BE2C (cell line): ENCODE measurements at places on chromosomes 7 and 10.

DNA sequence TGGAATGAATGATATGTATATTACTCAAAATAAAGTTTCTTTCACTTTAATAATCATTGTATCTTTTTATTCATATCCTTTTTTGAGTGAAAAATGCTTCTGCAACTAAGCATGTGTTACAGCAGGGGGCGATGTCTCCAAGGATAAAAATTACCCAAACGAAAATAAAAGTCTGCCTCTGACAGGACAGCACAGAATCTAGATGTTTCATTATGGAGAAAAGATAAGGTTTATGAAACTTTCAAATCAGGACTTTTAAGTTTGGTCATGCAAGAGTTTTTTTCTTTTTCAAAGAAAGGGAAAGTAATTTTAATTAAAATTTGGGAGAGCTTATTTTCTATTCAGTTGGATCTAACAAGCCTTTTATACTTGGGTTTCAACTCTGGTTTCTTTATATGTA, 48.4 kb downstream of the TES start:
- DNase-seq: peak; percentile 25

DNA sequence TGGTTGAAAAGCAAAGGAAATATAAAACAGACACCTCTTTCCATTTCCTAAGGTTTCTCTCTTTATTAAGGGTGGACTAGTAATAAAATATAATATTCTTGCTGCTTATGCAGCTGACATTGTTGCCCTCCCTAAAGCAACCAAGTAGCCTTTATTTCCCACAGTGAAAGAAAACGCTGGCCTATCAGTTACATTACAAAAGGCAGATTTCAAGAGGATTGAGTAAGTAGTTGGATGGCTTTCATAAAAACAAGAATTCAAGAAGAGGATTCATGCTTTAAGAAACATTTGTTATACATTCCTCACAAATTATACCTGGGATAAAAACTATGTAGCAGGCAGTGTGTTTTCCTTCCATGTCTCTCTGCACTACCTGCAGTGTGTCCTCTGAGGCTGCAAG, 154.4 kb upstream of the LANCL2 start:
- no peak for DNase-seq

- no peak for DNase-seq
These were observed 1111.3 kb downstream of the TYW1 start for GRCh38 chr7:68107968-68108367.

- DNase-seq: no peak
These were observed 64.5 kb downstream of the RAMP3 start for GRCh38 chr7:45221896-45222604.

DNA sequence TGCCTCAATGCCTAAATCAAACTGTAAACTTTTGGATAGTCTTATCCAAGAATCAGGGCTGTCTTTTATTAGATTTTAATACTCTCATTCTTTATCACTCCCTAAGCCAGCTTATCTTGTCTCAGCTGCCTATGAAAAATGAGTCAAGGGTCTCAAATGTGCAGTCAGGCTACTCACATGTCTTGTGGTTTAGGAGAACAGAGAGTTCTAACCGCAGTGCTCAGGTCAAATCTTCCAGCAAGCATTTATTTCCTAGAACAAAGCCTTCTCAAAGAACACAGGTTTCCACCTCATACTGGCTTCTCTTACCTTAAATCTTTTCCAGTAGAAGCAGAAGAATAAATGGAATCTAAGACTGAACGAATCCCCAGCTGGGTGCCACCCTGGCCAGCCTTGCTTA, 23.5 kb downstream of the HTR5A start:
- DNase-seq: no peak

GRCh38 chr7:68155676-68156075, 1159.0 kb downstream of the TYW1 start:
- no peak for DNase-seq

GRCh38 chr10:27658788-27659187, 86.8 kb downstream of the MKX start:
- no peak for DNase-seq

DNA sequence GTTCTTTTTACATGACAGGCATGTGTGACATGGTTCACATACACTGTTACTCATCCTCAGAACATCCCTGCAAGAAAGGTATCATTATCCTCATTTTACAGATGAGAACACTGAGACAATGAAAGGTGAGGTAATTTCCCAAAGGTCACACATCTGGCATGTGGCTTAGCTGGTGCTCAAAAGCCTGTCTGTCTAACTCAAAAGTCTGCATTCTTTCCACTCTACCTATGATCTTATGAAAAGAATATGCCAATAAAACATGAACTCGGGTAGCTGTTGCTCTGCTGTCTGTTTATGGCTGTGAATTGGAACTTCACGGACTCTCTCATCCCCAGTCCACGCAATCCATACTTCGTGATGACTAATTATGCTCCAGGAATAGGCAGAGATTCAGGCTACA, 79.0 kb upstream of the ODAD2 start:
- DNase-seq: no peak

DNA sequence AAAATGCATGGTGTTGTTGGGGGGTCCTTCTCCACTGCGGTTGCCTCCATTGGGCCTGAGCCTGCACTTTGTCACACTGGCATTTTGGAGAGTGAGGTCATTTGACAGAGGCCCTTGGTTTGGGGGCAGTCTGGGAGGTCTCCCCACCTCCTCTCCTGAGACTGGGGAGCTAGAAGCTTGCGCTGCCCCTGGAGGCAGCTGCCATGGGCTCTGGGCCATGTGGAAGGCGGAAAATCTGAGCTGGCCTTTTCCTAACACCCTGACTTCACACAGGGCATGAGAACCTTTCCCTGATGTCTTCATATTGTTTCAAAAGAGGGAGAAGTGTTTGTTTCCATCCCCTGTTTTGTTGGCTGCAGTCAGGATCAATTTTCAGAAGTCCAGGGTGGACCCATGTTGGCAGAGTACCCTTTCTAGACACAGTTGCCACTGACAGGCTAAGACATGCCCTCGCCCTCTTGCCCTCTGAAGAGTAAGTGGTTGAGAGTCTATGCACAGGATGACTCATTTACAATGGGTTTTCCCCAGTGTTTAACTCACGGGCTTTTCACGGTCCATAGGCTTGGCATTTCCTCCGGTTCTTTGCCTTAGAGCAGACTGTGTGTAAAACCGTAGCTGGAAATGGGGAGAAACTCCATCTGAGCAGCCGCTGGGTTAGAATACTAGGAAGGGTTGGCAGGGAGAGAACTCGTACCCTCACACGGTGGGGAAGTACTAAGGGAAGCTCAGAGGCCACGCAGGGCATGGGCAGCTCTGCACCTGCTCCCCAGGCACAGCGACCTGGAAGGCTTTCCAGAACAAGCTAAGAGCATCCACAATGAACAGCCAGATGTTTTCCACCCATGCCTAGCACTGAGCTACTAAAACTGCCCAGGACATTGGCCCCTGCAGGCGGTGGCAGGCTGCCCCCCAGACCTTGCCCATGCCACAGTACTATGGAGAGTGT, 655.0 kb downstream of the SDK1 start:
- DNase-seq: no peak

DNA sequence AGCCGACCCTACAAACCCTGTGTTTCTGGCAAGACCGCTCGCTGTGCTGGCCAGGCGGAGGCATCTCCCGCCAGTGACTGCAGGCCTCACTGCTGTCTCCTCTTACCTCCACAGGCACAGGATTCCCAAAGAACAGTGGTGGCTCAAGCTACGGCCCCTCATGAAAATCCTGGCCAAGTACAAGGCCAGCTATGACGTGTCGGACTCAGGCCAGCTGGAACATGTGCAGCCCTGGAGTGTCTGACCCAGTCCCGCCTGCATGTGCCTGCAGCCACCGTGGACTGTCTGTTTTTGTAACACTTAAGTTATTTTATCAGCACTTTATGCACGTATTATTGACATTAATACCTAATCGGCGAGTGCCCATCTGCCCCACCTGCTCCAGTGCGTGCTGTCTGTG, 36.2 kb downstream of the PITRM1 start:
- DNase-seq: no peak

DNA sequence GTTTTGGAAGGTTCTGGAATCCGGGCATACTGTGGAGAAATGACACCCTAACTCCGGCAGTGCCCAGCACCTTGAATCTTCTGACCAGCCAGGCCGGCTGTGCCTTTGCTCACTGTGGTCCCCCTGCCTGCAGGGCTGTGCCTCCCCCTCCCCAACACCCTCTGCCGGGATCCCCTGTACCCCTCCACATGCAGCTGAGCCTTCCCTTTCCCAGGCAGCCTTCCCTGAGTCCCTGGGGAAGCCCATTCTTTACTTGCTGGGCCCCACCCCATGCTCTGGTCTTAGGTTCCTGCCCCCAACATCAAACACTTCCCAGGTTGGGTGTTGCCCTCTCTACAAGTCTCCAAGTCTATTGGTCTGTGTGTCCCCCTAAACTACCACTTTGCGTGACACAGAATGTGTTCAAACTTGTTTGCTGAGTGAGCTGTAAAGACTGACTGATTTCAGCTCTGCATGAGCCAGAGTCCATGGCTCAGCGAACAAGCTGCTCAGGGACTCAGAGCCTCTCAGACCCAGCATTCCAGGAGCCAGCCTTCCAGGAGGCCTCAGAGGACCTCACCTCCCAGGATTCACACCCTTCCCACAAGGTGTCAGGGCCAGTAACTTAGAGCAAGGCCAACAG, 31.6 kb downstream of the CALML5 start:
- DNase-seq: no peak

- no peak for DNase-seq
These were observed 40.8 kb downstream of the SLC16A12 start for GRCh38 chr10:89494575-89494974.

GRCh38 chr7:148903504-148903903, 19.4 kb upstream of the EZH2 start:
- no peak for DNase-seq

DNA sequence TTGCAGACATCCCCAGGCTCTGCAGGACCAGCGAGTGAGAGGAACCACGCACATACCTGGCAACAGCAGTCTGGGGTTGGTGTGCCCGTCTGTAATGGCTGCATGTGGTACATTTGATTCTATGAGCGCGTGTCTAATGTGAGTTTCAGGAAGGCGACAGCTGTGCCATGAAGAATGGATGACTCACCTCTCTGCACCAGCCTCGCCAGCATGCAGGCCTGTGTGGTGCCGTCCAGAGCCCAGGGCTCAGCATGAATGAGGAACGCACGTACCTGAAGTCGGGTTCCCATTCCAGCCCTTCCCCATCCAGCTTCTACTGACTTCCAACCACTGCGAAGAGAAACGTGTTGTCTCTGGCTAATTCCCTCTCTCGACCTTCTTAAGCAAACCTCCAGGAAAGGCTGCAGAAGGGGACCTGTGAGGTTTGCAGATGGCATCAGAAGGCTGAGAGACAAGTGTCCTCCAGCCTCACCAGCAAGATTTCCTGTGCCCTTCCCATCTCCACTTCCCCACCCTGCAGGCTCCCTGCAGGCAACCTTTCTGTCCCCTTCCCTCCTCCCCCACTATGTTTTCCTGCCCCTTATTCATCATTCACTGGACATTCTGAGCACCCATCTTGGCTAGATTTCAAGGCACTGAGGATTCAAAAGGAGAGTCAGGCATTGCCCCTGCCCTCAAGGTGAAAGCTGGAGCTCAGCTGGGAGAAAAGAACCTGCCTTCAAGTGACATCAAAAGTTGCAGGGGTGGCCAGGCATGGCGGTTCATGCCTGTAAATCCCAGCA, 54.3 kb downstream of the ASB13 start:
- DNase-seq: no peak

GRCh38 chr10:133400624-133401424, 6.9 kb downstream of the MTG1 start:
- DNase-seq: no peak

GRCh38 chr10:27242951-27243551, 2.5 kb upstream of the ACBD5 start:
- peak; percentile 60 for DNase-seq

DNA sequence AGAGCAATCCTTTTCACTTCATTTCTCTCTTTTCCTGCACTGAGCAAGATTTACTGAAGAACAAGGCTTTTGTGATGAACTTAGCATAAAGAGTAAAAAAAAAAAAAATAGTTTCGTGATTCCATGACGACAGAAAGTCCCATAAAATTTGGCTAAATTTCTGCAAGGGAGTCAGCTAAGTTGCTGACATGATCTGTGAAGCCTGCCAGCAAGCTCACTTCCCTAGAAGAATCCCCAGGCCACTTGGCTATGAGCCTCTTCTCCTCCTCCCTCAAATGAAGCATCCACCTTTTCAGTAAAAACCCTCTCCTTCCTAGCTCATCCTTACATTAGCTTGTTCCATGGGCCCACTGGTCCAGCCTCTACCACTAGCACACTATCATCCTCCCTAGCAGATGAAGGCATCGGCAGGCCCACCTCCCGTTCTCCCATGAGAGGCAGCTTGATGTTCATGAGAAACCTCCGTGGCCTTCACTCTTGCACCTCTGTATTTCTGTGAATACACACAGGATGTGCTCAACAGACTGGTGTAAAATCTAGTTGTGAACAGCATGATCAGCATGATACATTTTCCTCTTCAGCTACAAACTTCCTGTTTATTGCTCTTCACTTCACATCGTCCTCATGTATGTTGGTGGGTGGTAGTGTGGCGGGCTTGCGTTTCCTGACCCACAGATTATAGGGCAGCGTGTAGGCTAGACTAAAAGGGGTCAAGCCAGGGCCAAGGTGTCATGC, 30.9 kb downstream of the GIMAP8 start:
- DNase-seq: no peak

GRCh38 chr7:71665716-71666115, 533.8 kb downstream of the GALNT17 start:
- no peak for DNase-seq

GRCh38 chr7:13169356-13169755, 481.9 kb downstream of the ARL4A start:
- DNase-seq: no peak

DNA sequence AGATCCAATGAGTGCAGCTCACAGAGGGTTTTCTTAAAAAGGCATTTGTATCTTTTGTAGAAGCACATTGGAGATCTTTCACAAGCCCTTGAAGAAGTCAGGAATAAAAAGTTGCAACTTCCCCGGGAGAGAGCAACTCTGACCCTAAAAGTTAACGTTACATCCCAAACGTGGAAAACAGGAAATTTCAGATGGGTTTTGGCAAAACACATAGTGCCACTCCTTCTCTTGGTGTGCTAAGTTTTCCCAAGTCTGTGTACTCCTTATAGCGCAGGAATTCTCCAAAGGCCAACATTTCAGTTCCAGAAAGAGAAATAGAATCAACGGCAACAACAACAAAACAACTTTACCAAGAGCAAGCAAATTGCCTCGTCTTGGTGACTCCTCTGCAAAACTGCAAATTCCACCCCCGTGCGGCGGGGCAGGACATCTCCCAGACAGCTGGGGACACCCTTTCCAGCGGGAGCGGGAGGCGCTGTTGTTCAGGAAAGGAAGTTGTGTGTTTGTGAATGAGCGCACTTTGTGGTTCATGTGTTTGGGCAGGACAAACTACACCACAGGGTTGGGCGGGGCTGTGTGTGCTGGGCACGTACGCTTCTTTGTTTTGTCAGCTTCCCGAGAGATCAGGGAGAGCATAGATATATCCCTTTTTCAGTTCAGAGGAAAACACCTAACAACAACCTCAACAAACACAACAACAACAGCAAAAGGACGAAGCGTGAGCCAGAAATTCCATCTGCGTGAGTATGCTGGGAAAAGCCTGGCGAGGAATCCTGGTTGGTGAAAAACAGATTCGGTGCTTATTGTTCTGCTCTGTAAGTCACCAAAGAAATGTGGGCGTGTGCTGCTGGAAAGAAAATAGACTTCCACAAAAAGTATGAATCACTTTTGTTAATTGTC, 294.7 kb upstream of the PITRM1 start:
- no peak for DNase-seq

GRCh38 chr10:80406204-80406603, 2.1 kb upstream of the PRXL2A start:
- no peak for DNase-seq
